ENCODE measurements at places on chromosomes 3 and 15. TPM values are rescaled to one million over a fixed set of nuclear protein-coding genes. Genes with fewer than 3 reads are reported as not detected.

PIGZ gene
- not detected for total RNA-seq

VILL gene
- 8.2 TPM for total RNA-seq

RAB8B gene
- 6.3 TPM for total RNA-seq

ZCWPW2 gene
- total RNA-seq, result 3.8 TPM

LDHAL6B gene
- not detected for total RNA-seq

SEMA5B gene
- not detected for total RNA-seq

SPTSSB gene
- total RNA-seq, result not detected

SETD5 gene
- total RNA-seq, result 60.6 TPM

PRICKLE2 gene
- 0.25 TPM for total RNA-seq

ACAA1 gene
- 58.6 TPM for total RNA-seq

MYL3 gene
- 5.8 TPM for total RNA-seq

SLC6A11 gene
- not detected for total RNA-seq

C3orf33 gene
- 1.8 TPM for total RNA-seq

STRIT1 gene
- not detected for total RNA-seq

GP5 gene
- not detected for total RNA-seq

GOLGA8S gene
- not detected for total RNA-seq

FRMD5 gene
- total RNA-seq, result not detected

AGTR1 gene
- not detected for total RNA-seq

TMIE gene
- not detected for total RNA-seq

PLS1 gene
- total RNA-seq, result 5.2 TPM

TMEM158 gene
- not detected for total RNA-seq

UMPS gene
- 53.5 TPM for total RNA-seq

FBXO40 gene
- not detected for total RNA-seq

NEK10 gene
- 2.9 TPM for total RNA-seq

ANKRD34C gene
- not detected for total RNA-seq

CYP8B1 gene
- total RNA-seq, result not detected

GSK3B gene
- 33.8 TPM for total RNA-seq

LRRC31 gene
- total RNA-seq, result not detected

RLBP1 gene
- total RNA-seq, result 6.6 TPM

PLSCR4 gene
- not detected for total RNA-seq

Measured in G401 (cell line).